IMR-90 (cell line): ENCODE measurements at places on chromosomes 16 and 17. TPM values are rescaled to one million over a fixed set of nuclear protein-coding genes. Genes with fewer than 3 reads are reported as not detected.
A peak's percentile ranks its signal among the peaks of the same experiment; 100 is the strongest.

- DNase-seq: no peak
- H3K4me3 ChIP-seq: no peak overlapping the region
- no peaks in the 10 kb centered on the region for H3K27me3 ChIP-seq
- H3K36me3 ChIP-seq: no peaks in the 10 kb centered on the region
- H3K27ac ChIP-seq: no peak overlapping the region
Measured at GRCh38 chr16:76897816-76898215, 293.2 kb upstream of the MON1B start.

- no peak for DNase-seq
- peaks cover 2% of the 10 kb centered on the region for H3K27me3 ChIP-seq
- H3K4me1 ChIP-seq: peaks cover 4% of the 10 kb centered on the region
- peak overlapping the region; percentile 90 for H3K4me3 ChIP-seq
- peaks cover 25% of the 10 kb centered on the region for H3K36me3 ChIP-seq
Measured at GRCh38 chr16:66750279-66751052, 943 bp downstream of the DYNC1LI2 start.

DNA sequence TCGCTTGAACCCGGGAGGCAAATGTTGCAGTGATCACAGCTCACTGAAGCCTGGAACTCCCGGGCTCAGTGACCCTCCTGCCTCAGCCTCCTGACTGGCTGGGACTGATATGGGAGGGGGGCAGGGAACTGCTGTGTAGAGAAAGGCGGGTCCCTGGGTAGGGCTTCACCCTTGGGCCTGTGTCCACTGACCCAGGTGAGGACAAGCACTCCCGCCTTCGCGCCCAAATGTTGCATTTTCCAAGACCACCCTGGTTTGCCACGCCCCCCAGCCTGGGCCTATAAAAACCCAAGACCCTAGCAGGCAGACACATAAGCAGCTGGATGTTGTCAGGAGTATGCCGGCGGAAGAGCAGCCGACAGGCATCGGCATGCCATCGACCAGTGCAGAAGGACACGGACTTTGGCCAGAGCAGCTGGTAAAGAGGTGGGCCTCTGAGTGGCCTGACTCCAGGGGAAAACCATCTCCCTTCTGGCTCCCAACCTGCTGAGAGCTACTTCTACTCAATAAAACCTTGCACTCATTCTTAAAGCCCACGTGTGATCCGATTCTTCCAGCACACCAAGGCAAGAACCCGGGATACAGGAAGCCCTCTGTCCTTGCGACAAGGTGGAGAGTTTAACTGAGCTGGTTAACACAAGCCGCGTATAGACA, 19.1 kb downstream of the SMYD4 start:
- no peak overlapping the region for H3K27ac ChIP-seq
- H3K4me3 ChIP-seq: no peak overlapping the region
- H3K36me3 ChIP-seq: peaks cover 13% of the 10 kb centered on the region

DNA sequence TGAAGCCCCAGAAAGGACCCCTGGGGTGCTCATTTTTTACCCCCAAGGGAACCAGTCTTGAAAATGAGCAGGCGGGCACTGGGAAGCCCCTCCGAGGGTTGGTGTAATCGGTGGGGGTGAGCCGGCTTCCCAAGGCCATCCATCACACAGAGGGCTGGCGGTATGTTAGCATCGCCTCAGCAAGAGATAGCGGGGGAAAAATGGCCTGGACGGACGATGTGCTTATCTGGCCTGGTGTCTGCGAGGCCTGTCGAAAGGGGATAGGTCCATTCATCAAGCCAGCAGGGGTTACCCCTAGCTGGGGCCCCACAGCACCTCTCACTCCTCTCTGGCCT, 188.9 kb downstream of the IRF8 start:
- H3K4me1 ChIP-seq: no peaks in the 10 kb centered on the region
- no peaks in the 10 kb centered on the region for H3K27me3 ChIP-seq
- H3K36me3 ChIP-seq: no peaks in the 10 kb centered on the region

DNA sequence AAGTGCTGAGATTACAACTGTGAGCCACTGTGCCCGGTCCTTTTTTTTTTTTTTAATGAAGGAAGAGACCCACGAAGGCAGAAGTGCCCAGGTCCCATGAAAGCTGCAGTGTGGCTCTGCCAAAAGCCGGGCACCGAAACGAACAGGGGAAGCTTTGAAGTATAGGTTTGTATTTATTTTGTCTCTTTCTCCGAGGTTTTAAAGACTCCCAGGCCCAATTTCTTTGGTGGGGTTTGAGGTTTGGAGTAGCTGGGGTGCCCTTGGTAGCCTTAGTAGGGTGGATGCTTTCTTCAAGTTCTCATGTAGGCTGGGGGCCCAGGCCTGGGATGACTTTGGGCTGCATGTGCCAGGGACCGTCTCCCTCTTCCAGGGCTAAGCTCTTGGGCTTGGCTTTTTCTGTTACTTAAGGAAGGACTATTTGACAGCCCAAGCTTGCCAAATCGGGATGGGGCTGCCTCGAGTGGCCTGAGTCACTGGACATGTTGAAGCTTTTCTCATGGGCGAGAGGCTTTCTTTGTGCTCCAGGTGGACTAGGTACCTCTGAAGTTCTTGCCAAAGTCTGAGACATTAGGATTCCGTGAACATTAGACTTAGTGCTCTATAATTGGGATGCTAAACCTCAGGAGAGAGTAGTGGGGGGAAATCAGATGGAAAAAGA, 66.3 kb downstream of the WIPI1 start:
- H3K27me3 ChIP-seq: no peaks in the 10 kb centered on the region
- peaks cover 2% of the 10 kb centered on the region for H3K4me1 ChIP-seq
- H3K27ac ChIP-seq: no peak overlapping the region
- H3K4me3 ChIP-seq: no peak overlapping the region
- H3K36me3 ChIP-seq: no peaks in the 10 kb centered on the region

GRCh38 chr17:68591583-68591982, 9.6 kb downstream of the FAM20A start:
- no peak overlapping the region for H3K27ac ChIP-seq
- H3K36me3 ChIP-seq: no peaks in the 10 kb centered on the region
- peaks cover 3% of the 10 kb centered on the region for H3K27me3 ChIP-seq
- DNase-seq: no peak

DNA sequence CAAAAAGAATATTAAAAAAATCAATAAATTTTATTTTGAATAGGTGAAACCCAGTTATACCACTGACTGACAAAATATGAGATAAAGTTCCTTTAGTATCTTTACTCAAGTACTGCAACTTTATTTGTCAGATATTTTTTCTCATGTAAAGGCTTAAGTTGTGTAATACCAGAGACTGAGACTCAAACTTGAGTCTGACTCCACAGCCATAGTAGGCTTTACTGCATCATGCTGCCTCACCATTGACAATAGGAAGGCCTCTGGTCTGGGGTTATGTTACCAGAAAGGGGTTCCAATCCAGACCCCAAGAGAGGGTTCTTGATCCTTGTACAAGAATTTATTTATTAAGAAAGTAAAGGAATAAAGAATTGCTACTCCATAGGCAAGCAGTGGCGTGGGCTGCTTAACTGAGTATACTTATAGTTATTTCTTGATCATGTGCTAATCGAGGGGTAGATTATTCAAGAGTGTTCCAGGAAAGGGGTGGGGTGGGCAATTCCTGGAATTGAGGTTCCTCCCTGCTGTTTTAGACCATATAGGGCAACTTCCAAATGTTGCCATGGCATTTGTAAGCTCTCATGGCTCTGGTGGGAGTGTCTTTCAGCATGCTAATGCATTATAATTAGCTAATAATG, 187.4 kb upstream of the WSB1 start:
- H3K4me1 ChIP-seq: no peaks in the 10 kb centered on the region
- H3K36me3 ChIP-seq: no peaks in the 10 kb centered on the region
- no peak for DNase-seq
- H3K27ac ChIP-seq: no peak overlapping the region
- no peak overlapping the region for H3K4me3 ChIP-seq

The CA4 gene
- total RNA-seq: not detected in 2 replicates

The SULT1A2 gene
- total RNA-seq: not detected in 2 replicates

The SHBG gene
- 0.36 TPM in 1 of 2 replicates, not detected in the other for total RNA-seq
